ENCODE measurements at places on chromosomes 11 and 22.

GRCh38 chr11:38718049-38718448 lies 2120.0 kb upstream of the RAG2 start:
- peak; percentile 0 for DNase-seq

DNA sequence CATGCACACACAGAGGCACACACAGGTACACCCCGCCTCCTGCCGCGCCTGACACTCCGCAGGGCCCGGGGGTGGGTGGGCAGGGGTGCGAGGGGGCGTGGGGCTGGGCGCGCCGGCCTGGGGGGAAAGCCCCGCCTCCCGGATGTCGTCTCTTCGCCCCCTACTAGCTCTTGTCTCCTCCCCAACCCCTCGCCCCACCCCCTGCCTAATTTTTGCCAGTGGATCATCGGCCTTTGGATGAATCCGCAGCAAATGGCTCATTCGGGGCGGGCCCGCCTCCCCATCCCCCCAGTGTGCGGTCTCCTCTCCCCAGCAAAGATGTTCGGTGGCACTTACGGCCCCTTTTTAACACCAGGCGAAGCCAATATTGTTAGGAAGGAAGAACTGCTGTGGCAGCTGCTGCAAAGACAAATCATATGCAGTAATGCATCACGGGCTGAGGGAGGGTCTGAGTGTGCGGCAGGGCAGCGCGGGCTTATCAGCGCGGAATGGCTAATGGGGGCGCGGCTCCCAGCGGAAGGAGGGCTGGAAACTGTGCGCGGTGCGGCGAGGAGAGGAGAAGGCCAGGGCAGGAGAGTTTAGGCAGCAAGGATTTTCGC lies 13.4 kb upstream of the NECTIN1 start:
- DNase-seq: no peak

DNA sequence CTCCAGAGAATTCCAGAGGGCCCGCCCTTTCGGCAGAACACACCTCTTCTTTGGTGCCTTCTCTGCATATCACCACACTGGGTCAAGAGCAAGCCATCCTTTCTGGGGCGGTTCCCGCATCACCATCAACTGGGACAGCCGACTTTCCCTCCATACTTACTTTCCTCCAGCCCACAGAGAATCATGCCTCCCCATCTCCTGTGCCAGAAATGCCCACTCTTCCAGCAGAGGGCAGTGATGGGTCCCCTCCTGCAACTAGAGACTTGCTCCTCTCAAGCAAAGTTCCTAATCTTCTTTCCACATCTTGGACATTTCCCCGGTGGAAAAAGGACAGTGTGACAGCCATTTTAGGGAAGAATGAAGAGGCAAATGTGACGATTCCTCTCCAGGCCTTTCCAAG lies 157.7 kb downstream of the C11orf91 start:
- DNase-seq: peak; percentile 46

DNA sequence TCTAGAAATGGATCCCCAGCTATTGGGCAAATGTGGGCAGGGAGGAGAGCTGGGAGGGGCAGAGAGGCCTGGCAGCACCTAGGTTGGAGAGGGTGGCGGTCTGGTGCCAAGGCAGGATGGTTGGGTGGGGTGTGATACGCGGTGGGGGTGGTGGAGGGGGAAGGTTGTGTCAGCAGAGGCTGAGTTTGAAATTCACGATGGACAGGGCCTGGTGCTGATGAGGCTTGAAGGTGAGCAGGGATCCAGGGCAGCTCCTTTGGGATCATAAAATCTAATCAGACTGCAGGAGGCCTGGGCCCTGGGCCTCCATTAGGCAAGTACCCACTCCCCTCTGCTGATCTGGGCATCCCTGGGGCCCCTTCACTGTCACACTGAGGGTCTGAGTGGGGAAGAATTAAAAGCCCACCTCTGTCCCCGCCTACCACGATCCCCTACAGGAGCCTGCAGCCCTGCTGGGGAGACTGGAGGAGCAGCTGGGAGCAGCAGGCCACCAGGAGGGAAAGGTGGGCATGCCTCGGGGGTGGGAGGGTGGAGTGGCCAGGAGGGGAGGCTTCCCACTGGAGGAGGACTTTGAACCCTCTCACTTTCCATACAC lies 24.0 kb downstream of the IGLL1 start:
- no peak for DNase-seq

GRCh38 chr22:49432211-49432896 lies 395.3 kb downstream of the BRD1 start:
- DNase-seq: no peak

DNA sequence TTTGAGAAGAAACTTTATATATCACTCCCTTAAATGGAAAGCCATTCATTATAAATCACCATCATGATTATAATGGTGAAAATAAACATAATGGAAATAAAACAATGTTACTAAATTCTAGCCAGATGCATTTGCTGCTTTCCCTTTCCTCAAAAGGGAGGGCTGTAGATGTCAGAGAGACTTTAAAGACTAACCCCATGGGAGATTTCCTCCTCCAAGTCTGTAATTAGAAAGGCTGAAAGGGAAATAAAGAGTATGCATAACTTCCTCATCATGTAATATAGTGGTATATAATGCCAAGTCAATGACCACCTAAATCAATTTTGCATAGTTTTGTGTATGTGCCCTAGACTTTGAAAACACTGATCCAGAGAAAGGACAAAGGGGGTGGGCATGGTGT lies 6.4 kb downstream of the CD6 start:
- DNase-seq: no peak

DNA sequence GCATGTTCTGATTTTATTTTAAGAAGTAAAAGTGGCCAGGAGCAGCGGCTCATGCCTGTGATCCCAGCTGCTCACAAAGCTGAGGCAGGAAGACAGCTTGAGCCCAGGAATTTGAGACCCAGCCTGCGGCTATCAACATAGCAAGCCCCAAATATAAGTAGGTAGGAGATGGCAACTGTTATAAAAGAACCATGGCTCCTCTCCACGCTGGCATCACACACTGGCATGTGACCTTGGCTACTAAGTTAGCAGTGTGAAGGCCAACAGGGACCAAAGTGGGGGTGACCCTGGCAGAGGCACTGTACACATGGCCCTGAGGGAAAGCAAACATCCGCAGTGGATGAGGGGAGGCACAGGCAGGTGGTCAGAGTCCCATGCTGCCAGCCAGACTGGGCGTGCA lies 33.0 kb downstream of the TPST2 start:
- no peak for DNase-seq

DNA sequence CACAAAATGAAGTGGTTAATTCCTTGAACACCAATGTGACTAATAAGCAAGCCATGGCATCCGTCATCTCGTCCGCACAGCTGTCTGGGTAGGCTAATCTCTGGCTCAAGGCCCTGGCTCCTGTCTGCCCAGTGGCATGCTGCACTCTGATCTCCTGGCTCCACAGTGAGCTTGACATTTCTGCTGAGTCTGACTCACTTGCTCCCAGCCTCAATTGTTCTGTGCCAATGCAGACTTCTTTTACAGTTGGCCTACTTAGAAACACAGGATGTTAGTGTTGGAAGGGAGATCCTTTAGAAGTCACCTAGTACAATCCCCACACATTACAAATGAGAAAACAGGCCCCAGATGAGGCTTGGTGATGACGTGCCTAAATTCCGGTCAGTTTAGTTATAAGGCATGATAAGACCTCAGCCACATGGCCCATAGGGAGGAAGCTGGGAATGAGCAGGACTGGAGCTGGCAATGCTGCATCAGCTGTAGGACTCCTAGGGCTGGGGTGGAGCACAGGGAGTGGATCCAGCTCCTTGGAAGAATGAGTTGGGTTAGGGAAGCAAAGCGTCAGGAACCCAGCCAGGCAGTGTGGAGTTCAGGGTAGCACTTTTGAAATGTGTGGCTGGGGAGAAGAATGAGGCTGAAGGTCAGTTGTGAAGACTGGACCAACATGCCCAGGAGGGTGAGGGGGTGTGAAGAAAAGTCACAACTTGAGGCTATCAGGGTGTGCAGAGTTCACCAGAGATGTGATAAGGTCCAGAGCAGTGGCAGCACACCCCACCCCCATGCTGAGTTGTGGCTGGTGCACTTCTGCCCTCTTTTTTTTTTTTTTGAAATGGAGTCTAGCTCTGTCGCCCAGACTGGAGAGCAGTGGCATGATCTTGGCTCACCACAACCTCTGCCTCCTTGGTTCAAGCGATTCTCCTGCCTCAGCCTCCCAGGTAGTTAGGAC lies 70.2 kb upstream of the EED start:
- no peak for DNase-seq

DNA sequence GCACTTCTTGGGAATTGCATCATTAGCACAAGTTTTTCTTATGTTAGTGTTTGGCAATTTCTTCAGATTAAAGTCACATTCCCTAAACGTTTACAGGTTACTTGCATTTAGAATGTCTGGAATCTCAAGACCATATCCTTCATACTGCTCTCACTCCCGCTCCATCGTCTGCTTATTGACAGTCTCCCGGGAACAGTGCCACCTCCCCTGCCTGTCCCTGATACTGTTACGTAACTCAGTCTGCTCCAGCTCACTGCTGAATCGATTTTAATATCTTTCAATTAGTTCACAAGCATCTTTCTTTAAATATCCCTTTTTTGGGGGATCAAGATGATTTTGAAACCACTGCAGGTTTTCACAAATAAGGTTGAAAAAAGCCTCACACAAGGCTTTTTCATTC lies 48.2 kb downstream of the GLYATL2 start:
- DNase-seq: no peak

GRCh38 chr11:93025558-93026255 lies 56.3 kb downstream of the MTNR1B start:
- DNase-seq: no peak

DNA sequence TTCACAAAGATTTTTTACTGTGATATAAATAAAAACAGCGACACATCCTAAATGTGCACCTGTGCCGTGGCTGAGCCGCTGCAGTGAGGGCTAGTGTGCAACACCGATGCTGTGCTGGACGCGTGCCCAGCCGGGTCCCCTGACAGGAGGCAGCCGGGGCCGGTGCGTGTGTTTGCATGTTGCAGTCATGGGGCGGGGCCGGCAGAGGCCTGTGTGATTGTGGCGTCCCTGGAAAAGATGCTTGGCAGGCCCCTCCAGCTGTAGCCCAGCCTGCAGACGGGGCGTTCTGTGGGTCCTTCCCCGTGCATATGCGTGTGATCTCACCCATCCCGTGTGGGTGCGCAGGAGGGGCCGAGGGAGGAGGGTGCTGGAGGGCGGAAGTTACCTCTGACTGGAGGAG lies 30.6 kb downstream of the MUC6 start:
- DNase-seq: no peak

DNA sequence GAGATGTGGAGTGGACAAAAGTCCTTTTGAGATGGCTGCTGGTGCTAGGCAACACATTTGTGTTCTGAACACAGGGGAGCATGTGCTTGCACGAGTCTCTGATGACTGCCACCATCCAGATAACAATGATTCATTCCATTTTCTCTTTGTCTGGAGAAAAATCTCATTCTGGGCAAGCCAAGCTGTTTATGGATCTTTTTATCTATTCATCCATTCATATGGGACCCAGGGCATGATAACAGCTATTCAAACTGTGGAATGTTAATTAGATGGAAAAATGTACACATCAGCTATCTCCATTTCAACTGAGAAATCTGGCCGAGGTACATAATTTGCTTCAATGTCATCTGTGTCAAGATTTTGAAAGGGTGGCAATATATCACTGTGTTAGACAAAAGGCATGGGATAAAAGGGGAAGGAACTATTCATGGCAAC lies 117.5 kb upstream of the ZBED5 start:
- DNase-seq: peak; percentile 94

DNA sequence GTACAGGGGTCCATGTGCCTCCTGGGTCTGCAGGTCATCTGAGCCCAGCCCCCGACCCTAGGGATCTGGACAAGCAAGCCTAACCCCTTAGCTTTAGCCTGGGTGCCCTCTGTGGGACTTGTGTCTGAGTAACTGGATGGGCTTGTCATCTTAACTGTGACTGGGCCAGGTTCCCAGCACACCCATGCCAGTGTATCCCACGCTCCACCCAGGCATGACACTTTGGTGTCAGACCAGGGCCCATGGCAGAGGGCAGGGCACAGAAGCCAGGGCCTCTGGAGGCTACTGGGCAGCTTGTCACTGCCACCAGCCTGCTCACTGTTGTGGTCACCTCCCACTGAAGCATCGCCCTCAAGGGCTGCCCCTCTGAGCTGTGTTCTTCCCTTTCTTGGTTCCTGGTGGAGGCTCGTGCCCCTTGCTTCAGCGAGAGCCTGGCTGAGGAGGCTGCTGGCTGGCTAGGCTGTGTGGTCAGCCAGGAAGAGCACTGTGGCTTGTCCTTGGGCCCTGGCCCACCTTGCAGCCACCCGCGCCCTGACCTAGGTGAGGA lies 80.8 kb downstream of the ST3GAL4 start:
- no peak for DNase-seq

- DNase-seq: no peak
Measured at GRCh38 chr11:45409587-45409986, 123.4 kb upstream of the SYT13 start.

DNA sequence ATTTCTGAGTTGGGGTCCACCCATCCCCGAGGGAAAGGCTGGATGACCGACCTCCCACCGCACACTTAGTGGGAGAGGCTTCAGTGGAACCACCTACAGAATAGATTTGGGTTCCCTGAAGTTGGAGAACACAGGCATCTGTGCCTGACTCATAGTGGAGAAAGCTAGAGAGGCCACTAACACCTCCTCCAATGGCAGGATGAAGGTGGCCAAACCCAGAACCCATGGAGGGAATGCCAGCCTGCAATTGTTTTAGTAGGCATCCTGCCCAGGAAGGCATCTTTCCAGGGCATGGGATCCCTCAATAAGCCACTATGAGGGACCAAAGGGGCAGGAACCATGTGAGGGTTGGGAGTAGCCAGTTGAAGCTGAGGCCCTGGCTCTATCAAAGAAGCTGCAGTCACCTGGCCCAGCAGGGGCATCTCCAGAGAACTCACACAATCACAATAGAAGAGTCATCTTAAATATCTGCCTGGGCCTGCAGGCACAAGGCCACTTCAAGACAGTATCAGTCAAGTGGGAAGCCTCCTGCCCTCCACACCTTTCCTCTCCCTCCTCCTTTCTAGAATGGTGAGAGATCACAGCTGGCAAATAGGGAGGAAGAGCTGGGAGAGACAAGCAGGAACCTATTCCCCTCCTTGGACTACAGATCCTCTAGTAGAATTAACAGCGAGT lies 124.1 kb upstream of the CSNK2A3 start:
- no peak for DNase-seq

DNA sequence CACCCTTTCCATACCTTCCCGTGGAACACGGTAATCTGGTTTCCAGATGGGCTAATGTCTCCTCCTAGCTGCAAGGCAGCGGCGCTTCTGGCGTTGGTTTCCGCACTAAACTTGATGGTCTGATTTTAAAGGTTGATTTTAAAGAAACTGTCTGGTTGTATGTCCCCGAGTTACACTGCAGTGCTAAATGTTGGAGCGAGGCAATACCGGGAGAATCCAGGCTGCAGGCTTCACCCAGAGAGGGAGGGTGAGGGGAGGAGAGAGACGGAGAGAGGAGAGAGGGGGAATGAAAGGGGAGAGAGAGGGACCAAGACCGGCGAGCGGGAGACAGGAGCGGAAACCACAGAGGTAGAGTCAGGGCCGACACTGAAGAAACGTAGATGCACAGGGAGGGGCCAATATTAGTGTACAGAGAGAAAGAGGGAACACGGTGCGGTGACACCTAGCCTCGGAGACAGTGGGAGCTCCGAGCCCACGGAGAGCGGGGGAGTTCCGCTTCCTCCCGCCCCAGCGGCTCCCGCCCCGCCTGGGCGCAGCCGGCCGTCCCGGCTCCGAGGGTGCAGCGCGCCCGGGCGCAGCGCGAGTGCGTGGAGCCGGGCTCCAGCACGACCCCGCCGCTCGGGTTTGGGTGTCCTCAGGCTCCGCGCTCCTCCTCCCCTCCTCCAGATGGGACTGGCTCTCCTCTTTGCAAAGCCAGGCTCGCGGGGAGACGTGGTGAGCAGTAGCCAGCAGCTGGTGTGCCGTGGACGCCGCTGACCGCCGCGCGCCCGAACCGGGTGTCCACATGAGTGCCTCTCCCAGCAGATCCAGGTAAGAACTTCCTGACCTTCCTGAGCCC lies 71.9 kb upstream of the GRAMD1B start:
- DNase-seq: peak; percentile 12
